Activated naive CD8-positive, alpha-beta T cell treated with anti-CD3 and anti-CD28 coated beads, Interleukin-2, amount 10 ng/mL, durations not matched to agents 7 days and 5 days (primary cell): ENCODE measurements at places on chromosomes 16 and 17. TPM values are rescaled to one million over a fixed set of nuclear protein-coding genes. Genes with fewer than 3 reads are reported as not detected.

GRCh38 chr16:8053437-8053836 is 536.9 kb downstream of the TMEM114 start:
- H3K4me3 ChIP-seq: no peak overlapping the region
- no peaks in the 10 kb centered on the region for H3K27me3 ChIP-seq
- DNase-seq: no peak

Gene TLCD3B
- 5.5 TPM for total RNA-seq

Gene HP
- not detected for total RNA-seq

GRCh38 chr16:9374061-9374460 is 282.6 kb downstream of the HAPSTR1 start:
- H3K4me1 ChIP-seq: no peaks in the 10 kb centered on the region
- no peak for DNase-seq
- no peaks in the 10 kb centered on the region for H3K36me3 ChIP-seq
- H3K4me3 ChIP-seq: no peak overlapping the region

- no peak overlapping the region for H3K4me3 ChIP-seq
- H3K27ac ChIP-seq: no peak overlapping the region
- H3K4me1 ChIP-seq: no peaks in the 10 kb centered on the region
- peaks cover 1% of the 10 kb centered on the region for H3K36me3 ChIP-seq
Observed at GRCh38 chr16:1812732-1813163, 13.9 kb downstream of the HAGH start.
